ENCODE measurements at places on chromosomes 5 and 9.

DNA sequence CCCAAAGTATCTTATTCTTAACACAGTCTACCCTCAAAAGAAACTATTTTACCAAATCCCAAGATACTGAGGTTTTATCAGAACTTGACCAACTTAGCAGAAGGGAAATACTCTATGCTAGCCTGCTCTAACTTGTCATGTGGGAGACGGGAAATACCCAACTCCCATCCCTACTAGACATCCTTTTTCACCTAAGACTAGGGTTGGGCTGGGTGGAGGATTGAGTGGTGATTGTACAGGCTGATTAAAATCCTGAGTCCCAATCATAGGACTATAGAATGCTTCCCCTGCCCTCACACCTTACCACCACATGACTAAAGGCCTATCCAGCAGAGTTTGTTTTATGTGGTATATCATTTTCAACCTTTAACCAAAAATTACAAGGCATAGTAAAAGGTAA lies 786.5 kb downstream of the TAF11L14 start:
- DNase-seq: no peak

DNA sequence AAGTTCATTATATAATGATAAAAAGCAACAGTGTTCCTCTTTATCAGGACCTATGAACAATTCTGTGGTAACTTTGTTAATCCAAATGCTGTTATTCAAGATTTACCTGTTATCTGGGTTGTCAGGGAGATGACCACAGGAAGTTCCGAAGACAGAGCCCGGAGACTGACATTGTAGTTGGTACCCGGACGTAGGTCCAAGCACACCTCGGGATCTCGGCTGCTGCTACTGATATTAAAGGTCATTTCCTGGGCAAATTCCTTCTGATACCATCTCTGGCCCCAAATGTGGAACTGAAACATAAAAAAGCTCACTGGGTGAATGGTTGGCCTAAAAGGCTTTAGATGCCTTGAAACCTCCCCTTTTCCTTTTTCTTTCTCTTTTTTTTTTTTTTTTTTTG lies 96.7 kb downstream of the SUSD1 start:
- DNase-seq: no peak

DNA sequence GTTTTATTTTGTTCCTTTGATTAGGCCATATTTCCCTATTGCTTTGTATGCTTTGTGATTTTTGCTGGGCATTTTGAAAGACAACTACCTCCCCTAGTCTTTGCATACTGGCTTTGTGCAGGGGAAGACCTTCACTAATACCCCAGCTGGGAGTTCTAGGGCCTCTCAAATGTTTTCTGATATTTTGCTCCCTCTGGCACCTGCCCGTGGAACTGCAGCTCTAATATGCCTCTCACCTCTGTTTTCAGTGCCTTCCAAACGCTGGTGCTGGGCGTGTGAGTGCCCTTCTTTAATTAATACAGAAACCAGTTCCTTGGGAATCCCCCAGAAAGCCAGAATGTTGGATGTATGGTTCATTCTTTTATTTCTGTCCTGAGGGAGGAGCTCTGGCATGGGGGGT lies 204.5 kb downstream of the COMMD10 start:
- no peak for DNase-seq

GRCh38 chr5:59569158-59569557 lies 324.4 kb downstream of the PDE4D start:
- no peak for DNase-seq

DNA sequence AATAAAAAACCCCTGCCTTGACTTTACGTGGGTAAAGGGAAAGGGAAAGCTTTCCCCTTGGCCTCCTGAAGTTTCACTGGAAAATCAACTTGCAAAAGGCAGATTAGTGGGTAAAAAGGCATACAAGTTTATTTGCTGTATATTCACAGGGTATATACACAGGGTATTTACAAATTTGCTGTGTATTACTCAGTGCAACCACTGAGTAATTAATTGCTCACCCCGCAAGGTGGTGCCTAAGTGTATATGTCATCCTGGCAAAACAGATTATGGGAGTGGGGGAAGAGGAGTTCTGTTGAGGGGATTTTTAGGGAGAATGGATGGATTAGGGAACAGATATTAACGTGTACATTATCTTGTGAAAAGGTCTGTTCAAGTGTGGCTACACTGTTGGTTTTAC lies 7.1 kb upstream of the RARS1 start:
- DNase-seq: no peak

DNA sequence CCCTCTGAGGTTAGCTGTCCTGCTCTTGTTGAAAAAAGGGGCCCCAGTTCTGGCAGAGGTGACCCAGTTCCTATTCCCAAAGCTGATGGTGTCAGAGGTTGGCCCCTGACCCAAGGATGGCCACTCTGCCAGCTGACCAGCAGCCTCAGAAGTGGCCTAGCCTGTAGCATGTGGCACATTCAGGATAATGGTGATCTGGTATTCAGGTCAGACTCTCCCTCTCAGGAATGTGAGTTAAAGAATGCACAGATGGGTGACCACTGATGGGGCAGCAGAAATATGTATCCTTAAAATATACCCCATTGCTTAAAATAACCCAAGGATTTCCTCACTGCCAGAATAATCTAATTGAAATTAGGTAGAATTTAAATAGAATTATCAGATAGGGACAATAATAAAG lies 369.2 kb downstream of the SEMA5A start:
- no peak for DNase-seq

GRCh38 chr5:746258-746761 lies 38.2 kb downstream of the ZDHHC11B start:
- DNase-seq: no peak

DNA sequence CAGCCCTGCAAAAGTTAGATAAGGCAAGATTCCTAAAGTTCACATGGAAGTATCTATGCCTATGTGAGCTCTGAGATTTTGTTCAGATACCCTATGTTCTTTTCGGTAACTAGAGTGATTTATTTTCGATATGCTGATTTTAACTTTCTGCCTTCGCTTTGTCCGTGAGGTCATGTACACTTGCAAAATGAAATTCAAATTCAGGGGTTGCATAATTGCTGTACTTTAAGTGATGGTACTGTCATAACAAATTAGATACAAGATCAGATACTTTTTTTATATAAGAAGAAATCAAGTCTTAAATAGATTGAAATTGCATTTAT lies 350 bp upstream of the ECPAS start:
- no peak for DNase-seq

DNA sequence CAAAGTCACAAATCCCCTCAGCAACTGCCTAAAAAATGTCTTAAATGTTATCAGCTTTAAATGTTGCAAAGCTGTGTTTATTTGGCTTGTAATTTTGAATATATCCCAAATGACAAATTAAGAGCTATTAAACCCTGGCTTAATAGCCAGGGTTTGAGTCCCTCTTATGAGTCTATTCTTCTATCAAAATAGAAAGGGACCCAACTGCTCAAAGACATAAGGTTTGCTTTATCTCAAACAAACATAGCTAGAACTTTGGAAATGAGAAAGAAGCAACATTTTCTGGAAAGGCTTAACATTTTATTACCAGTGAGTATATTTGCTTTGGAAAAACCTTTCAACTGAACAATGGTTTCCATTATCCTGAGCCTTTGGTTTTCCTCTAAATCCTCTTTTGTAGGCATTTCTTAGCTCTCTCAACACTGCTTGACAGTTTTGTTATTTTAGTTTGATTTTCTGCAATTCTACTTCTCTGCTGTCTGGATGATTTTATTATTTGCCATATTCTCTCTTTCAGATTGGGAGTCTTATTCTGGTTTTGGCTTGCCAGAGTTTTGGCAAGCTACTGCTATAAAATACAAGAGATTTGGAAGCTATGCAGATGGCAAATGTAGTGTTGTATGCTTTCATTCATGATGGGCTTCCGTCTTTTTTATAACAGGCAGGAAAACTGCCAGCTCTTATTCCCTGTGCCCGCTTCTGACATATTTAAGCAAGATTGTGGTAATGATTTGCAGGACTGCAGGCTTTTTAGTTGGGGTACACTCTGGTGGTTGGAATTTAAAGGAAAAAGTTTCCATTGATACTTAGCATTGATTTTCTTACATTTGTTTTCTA lies 734.9 kb downstream of the DTWD2 start:
- DNase-seq: no peak

DNA sequence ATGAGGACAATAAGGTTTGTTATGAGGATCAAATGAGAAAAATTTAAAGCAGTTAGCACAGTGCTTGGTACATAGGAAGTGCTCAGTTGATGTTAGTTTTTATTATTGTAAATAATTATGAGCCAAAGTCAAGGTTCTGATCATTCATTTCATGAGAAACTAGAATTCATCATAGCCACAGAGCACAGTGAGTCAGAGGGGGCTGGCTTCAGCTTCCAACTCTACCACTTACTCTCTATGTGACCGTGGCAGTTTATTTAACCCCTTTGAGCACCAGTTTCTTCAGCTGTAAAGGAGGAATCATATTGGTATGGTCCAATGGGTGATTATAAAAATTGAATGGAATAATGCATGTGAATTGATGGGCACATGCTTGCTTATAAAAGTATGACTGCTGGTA lies 39.4 kb downstream of the KLHL3 start:
- no peak for DNase-seq

DNA sequence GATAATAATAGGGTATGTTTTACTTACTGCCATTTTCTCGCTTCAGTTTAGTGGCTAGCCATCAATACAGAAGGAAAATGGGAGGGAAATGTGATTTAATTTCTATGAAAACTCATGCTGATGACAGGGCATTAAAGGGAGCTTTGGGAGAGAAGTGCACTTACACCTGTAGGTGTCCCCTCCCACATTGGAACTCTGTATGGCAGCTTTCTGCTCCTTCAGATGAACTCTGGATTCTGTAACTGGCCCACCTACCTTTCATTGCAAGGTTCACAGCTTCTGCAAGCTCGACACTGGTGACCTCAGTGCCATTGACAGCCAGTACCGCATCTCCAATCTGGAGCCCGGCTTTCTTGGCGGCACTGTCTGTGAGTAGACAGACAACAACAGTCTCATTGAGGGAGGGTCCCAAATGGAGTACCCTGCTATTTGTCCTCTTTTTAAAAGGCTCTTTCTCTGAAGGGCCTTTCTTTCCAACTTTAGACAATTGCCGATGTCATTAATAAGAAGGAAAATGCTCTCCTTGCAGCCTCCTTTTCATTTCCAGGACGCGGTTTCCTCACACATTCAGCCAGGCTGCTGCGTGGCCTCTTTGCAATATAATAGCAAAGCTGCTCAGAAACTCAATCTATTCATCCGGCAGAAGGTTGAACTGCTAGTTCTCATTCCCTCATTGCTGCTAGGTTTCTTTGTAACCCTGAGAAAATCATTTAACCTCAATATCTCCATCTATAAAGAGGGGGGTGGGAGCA lies 63.6 kb downstream of the NUDT12 start:
- no peak for DNase-seq

- DNase-seq: no peak
Measured at GRCh38 chr5:159050316-159051143, 49.2 kb downstream of the EBF1 start.

DNA sequence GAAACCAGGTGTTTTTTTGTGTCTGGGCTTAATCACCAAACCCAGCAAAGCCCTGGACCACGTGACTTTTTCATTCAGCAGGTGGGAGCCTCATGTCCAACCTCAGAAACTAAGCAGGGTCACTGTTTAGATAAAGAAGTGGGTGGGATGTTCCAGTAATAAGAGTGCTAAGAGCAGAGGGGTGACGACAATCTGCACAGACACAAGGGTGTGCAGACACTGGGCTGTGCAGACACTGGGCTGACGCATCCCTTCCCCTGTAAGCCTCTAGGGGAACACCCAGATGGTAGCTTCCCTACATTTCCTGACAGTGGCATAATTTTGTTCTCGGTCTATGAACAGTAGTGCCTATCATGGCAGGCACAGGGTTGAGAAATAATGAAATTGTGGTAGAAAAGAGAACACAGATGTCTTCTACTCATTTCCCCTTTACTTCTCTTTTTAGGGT lies 85.1 kb downstream of the SAXO1 start:
- no peak for DNase-seq

- DNase-seq: no peak
Measured at GRCh38 chr5:143133721-143134120, 269.8 kb downstream of the NR3C1 start.

DNA sequence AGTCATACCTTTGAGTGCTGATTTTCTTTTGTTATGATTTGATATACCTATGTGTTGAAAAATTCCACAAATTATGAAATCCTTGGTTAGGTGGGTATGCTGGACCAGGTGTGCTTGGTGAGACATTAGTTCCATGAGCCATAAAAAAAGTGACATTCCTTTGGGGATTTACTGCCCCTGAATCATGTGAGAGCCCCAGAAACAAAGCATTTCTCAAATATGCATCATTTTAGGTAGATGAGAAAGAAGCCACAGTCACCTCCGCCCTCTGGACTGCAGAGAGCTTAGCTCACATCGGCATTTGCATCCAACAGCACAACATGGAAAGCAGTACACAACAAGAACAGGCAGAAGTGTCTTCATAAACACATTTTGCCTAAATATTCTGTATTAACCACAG lies 55.3 kb downstream of the DAP start:
- peak; percentile 30 for DNase-seq

DNA sequence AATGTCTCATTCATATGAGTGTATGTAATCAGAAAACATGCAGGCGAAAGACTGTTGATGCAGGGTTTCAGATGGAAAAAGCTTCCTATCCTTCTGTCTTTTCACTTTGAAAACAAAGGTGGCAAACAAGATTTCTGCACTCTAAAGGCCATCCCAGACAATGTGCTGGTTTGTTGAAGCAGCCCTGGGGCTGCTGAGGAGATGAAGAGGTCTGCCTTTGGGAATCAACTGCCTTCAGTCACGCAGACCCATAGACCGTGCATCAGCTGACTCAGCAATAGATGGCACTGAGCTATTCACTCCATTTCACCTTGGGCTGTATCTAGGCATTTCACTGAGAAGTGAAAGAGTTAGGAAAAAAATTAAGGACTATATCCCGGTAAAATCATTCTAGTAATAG lies 60.5 kb upstream of the C5orf46 start:
- DNase-seq: no peak

All from HS-5 (cell line).